ENCODE measurements at places on chromosomes 4 and X.
A peak's percentile ranks its signal among the peaks of the same experiment; 100 is the strongest.

GRCh38 chr4:31474221-31474620 is 754.1 kb downstream of the PCDH7 start:
- no peak for DNase-seq

- no peak for DNase-seq
Measured at GRCh38 chrX:103531002-103531401, 11.7 kb upstream of the RAB40A start.

DNA sequence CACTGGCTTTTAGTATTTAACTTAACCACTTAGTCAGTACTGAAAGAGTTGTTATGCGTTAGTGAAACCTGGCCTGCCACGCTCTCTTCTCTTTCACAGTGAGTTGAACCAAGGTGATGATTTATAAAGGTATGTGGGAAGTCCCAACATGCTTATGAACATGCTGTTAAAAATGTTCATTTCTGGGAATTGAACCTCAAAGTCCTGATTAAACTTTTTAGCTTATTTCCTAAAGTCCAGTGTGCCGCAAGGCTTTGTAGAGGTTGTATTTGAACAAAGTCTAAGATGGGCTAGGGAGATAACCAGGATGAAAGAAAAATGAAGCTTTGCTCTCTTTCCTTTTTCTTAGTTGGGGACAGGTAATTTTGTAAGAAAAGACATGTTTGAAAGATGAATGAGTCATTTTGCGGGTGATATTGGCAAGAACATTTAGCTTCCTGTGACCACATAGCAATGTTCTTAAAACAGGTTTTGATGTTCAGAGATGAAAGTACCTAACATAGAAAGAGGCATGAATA is 270.3 kb downstream of the DTHD1 start:
- DNase-seq, result no peak

- DNase-seq, result peak; percentile 98
Measured at GRCh38 chrX:45143455-45143854, 57.2 kb downstream of the DIPK2B start.

- DNase-seq, result no peak
Measured at GRCh38 chr4:15063341-15063740, 61.1 kb downstream of the CPEB2 start.

DNA sequence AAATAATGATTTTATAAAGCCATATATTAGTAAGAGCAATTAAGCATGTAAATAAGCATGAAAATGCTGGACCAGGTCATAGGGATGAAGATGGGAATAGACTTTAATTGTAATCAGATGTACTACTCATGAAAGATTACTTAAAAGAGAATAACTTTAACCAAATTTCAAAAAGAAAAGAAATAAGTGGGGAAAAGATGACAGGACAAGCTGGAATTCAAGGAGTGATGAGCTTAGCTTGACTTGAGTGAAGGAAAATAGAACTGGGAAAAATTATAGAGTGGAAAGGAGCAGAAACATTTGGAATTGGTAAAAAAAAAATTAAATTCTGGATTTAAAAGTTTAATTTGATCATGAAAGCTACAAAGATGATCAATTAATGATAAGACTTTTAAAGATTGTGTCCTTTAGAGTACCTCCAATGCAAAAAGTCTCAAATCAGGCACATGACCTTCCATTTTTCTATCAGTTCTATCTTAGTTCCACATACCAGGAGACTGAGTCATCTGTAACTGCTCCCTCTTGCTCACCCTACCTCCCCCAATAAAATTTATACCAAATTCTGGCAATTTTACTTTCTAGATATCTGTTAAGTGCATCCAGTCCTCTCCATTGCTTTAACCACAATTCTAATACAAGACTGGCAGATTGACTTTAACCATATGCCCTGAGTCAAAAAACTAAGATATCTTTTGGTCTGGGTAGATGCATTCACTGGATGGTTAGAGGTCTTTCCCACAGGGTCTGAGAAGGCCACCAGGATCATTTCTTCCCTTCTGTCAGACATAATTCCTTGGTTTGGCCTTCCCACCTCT is 56.4 kb upstream of the SLIT2 start:
- DNase-seq, result no peak

DNA sequence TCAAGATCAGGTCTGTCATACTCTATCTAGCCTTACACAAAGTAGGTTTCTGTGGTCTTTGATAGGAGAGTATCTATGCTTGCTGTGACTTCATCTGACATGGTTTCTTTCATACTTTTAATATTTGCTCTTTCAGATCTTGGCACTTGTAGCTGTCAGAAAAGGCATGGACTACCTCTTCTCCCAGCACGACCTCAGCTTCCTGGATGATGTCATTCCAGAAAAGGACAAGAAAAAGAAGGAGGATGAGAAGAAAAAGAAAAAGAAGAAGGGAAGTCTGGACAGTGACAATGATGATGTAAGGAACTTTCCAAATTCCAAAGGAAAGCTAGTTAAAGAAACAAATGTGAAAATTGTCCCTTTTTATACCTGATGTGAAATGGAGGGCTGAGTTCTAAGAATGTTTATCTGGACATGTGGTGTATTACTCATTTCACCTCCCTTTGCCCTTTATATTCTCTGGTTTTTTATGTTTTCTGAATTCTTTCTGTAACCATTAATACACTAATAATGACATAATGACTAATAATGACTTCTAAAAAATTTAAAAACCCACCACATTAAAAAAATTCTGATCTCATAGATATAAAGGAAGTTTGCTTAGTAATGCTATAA is 221.2 kb downstream of the SLC4A4 start:
- DNase-seq, result no peak

GRCh38 chr4:153777421-153777820 is 11.5 kb downstream of the SFRP2 start:
- no peak for DNase-seq

- peak; percentile 19 for DNase-seq
Measured at GRCh38 chr4:108683479-108683878, 33.1 kb downstream of the OSTC start.

GRCh38 chr4:90030953-90031352 is 96.2 kb upstream of the CCSER1 start:
- DNase-seq, result peak; percentile 13

GRCh38 chr4:80045786-80046185 is 27.2 kb downstream of the ANTXR2 start:
- no peak for DNase-seq

GRCh38 chr4:70680934-70681333 is 7.4 kb upstream of the UTP3 start:
- DNase-seq, result no peak

GRCh38 chr4:110637408-110638088 is 14.7 kb upstream of the PITX2 start:
- no peak for DNase-seq

DNA sequence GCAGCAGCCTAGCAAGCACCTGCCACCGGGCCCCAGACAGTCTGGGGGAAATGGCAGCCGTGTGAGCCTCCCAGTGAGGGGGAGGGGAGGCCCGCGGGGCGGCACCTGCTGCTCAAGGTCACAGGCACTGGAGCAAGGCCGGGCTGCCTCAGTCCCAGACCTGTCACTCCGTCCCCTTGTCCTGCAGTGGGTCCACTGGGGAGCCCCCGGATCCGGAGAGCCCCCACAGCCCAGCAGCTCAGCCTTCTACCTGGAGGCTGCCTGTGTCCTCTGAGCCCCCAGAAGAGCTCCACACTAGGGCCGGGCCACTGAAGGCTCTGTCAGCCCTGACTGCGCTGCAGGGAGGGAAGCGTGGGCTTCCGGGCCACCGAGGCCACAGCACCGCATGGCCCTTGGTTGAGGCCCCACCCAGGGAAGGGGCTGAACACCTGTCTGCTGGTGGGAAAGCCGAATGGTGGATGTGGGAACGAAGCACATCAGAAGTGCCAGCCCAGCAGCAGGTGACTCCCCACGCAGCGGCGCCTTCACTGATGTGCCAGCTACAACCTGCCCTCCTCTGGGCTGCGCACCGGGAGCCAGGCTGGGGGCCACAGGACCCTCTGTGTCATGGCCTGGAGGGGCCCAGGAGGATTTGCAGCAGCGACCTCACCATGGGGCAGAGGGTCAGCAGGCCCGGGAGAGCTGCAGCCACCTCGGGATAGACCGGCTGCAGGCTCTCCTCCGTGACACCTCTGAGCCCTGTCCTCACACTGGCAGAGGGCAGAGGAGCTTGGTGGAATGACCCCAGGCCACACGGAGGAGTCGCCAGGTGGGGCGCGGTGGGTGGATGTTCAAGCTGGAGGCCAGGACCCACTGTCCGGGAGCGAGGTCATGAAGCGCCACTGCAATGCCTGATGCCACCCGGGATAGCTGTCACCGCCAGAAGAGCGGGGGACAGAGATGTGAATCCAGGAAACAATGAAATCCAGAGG is 35.0 kb upstream of the MXD4 start:
- no peak for DNase-seq

DNA sequence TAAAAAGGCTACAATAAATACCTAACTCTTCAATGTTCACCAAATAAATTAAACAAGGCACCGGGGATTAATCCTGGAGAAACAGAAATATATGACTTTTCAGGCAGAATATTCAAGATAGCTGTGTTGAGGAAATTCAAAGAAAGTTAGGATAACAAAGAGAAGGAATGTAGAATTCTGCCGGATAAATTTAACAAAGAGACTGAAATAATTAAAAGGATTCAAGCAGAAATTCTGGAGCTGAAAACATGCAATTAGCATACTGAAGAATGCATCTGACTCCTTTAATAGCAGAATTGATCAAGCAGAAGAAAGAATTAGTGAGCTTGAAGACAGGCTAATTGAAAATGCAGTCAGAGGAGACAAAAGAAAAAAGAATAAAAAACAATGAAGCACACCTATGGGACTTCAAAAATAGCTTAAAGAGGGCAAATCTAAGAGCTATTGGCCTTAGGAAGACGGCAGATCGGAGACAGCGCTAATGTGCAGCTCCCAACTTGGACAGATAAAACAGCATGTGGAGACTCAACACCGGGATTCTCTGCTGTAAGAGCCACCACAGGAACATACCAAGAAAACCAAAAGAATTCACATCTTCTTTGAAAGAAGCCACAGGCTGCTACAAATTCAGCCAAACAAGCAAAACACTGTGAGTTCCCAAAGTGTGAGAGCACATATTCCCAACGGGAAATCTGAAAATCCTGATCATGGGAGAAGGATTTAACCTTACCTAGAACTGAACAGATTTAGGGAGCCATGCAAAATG is 1290.9 kb downstream of the PCDH18 start:
- DNase-seq, result no peak

DNA sequence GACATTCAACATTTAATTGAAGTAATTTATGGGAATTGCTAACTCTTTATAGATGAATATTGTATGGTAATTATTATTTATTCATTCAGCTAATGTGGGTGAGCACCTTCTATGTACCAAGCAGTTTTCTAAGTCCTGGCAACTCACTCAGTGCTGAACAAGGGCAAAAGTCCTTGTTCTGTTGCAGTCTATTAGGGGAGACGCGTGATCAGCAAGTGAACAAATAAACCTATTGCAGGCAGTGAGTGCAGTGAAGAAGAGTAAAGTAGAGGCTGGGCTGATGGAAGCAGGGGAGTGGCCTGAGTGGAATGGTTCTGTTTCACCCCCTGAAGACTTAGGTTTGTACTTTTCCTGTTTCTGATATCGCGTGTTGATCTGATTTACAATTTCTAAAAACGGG is 214.3 kb downstream of the RAPGEF2 start:
- DNase-seq, result no peak

DNA sequence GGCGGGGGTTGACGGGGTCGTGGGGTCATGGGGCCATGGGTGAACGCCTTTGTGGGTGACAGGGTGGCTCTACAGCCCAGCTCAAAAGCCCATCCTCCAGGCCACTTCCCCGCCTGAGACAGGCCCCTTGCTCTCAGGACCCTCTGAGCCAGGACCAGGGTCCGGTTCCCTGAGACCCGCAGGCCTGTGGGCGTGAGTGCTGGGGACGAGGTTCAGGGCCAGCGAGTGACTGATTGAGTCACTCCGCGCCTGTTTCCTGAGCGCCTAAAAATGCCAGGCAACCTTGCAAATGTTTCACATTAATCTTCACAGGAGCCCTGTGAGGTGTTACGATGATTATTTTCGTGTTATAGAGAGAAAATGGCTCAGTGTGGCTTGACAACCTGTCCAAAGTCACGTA is 97.8 kb downstream of the ZNF674 start:
- DNase-seq, result no peak

GRCh38 chrX:11585174-11585573 is 80.5 kb downstream of the ARHGAP6 start:
- no peak for DNase-seq

DNA sequence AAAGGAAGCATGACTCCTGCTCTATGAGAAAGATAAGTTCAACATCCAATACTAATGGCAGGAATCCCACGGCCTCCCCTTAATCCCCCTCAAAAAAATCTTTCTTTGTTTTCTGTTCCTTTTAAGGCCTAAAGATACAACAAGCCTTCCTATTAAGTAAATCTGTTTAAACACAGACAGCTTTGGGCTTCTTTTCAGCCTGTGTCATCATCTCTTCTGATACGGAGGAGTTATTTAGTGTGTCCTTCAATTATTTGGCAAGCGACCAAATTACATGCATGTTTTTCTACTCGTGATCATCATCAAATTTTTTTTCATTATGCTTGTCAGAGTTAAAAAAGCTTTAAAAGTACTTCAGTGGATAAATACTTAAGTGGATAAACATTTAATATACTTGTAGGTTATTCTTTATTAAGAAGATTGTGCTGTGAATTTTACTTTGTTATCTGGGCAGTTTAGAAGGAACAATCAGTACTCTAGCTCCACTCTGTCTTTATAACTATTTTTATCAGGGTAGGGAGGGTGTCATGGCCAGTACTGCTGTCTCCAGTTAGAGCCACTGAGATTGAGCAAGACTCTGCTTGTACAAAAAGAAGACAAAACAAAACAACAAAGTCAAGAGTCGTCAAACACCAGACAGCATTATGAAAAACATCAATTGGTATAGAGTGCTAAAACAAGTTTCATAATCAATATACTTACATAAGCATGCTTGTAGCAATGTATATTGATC is 210.7 kb downstream of the PRR32 start:
- no peak for DNase-seq

GRCh38 chrX:1427756-1428155 is 25.0 kb downstream of the ASMTL start:
- no peak for DNase-seq

DNA sequence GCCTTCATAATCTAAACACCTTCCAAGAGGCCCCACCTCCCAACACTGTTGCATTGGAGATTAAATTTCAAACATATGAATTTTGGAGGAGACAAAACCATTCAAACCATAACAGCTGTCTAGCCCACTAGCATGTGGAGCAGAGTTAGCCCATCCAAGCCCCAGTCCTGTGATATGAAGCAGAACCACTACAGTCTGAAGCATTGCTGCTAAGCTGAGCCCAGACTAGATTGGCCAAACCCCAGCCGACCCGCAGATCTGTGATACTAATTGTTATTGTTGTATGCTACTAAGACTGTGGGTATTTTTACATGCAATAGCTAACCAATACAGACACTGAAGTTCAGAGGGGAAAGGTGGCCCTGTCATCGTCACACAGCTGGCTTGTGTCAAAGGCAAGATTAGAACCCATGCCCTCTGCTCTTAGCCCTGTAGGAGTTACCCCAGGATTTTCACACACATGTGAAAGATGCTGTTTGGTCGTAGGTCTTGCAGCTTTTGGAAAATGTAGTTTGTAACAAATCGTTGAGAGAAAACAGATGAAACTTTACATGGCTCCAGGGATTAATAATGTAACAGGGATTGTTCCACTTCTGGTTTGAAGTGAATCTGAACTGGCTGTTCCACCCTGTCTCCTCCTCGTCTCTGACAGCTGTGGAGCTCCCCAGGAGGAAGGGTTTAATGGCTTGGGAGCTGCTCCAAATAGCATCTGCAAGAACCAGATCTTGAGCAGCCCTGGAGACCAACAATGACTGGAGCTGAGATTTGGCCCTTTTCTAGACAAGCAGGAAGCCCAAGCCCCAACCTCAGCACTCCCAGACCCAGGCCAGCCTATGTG is 517.5 kb downstream of the MID1IP1 start:
- no peak for DNase-seq

Data from pons (tissue), 1 donor.